NAMALWA (cell line): ENCODE measurements at places on chromosomes 5 and 9.

GRCh38 chr9:12815888-12816287 lies 41.1 kb downstream of the LURAP1L start:
- no peak for DNase-seq

DNA sequence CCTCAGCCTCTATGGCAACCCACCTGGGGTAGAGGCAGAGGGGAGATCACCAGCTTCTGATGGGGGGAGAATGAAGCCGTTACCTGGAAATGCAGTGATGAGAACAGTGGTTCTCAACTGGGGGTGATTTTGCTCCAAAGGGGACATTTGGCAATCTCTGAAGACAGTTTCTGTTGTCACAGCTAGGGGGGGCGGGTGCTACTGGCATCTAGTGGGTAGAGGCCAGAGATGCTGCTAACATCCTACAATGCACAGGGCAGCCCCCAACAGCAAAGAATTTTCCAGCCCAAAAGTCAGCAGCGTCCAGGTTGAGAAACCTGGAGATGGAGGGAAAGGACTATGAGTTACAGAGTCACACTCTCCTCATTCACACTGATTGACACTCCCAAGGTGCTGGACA lies 84.5 kb downstream of the FGF1 start:
- DNase-seq = peak; percentile 35

DNA sequence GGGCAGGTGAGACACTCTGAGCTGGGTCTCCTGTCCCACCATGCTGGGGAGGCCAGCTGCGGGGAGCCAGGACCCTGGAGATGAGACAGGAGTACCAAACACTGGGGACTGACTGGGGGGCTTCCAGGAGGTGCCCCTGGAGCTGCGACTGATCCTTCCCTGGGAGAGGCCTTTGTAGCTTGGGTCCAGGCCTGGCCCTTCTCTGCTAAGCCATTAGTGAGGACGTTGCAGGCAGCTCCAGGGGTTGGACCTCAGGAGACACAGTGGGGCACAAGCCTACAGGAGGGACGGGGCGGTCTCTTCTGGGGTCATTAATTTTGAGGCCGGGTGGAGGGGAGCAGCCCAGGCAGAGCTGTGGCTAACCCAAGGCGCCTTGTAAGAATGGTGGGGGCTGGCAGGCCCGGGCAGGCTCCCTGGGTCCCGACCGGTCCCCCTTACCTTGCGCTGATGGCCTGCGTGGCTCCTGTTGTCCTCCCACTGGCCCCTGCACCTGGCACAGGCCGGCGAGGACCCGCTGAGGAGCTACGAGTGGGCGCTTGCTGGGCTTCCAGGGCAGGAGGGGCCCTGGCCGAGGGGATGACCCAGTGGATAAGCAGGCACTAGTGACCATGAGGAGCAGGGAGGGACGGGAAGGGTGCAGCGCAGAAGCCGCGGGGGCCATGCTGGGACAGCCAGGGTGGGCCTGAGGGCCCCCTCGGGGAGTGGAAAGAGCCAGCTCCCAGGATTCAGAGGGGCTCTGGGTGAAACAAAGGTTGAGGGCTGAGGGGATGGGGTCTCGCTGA lies 5.1 kb downstream of the MRPS2 start:
- no peak for DNase-seq

GRCh38 chr5:176959051-176959450 lies 47.5 kb downstream of the UIMC1 start:
- peak; percentile 71 for DNase-seq

DNA sequence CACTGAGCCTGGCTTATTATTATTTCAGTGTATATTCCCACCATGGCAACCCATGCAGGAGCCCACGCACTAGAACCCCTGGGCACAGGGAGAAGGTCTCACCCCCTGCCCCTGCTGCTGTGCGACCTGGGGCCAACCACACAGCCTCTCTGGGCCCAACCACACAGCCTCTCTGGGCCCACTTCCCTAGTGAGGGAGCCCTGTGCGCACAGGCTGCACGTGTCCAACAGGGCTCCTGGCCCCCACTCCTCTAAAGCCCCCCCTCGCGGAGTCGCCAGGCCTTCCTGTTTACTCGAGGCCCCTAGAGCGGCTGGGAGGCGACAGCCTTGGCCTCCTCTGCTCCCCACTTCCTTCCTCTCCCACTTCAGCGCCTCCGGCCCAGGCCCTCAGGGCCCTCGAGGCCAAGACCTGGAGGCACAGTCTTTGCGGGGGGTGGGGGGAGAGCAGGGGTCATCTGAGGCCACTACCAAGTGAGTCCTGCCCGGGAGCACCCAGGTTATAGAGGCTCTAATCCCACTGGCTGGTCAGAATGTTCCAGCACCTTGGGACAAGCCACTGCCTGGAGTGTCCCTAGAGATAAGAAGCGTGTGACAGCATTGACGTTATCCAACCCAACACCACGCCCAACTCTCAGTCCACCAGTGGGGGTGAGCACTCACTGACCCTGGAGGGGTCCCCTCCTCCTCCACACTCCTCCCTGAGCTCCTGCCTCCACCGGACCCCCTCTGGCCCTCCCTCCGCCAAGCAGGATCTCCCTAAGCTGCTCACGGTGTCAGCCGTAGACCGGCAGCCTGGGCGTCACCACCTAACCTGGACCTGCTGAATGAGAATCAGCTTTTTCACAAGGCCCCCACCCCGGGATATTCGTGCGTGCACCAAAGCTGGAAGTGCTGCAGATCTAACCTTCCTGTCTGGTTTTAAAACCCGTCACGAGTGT lies 7.9 kb upstream of the ENG start:
- peak; percentile 36 for DNase-seq

DNA sequence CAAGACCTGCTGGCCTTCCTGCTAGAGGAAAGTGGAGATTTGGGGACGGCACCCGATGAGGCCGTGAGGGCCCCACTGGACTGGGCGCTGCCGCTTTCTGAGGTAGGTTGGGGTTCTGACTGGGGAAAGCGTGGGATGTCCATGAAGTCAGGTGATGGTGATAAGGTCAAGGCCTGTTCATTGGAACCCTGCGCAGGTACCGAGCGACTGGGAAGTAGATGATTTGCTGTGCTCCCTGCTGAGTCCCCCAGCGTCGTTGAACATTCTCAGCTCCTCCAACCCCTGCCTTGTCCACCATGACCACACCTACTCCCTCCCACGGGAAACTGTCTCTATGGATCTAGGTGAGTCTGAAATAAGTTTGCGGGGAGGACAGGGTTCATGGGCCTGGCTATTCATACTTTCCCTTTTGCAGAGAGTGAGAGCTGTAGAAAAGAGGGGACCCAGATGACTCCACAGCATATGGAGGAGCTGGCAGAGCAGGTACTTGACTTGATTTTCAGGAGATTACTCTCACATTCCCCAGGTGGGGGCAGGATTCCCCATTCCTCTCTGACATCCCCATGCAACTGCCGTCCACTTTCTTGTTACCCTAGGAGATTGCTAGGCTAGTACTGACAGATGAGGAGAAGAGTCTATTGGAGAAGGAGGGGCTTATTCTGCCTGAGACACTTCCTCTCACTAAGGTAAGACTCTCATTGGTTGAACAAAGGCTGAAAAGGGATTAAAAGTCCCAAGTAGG lies 505 bp downstream of the CREB3 start:
- peak; percentile 74 for DNase-seq

GRCh38 chr5:147822686-147823491 lies 8.6 kb downstream of the SPINK1 start:
- peak; percentile 72 for DNase-seq

DNA sequence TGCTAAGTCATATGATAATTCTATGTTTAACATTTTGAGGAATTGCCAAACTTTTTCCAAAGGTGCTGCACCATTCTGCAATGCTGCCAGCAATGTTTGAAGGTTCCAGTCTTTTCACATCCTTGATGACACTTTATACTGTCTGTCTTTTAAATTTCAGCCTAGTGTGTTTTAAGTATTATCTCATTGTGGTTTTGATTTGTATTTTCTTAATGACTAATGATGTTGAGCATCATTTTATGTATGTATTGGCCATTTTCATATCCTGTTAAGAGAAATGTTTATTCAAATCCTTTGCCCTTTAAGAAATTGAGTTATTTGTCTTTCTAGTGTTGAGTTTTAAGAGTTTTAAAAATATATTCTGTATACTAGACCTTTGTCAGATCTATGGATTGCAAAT lies 5.0 kb upstream of the TEX48 start:
- no peak for DNase-seq

GRCh38 chr5:113117543-113118115 lies 141.0 kb downstream of the DCP2 start:
- peak; percentile 56 for DNase-seq

DNA sequence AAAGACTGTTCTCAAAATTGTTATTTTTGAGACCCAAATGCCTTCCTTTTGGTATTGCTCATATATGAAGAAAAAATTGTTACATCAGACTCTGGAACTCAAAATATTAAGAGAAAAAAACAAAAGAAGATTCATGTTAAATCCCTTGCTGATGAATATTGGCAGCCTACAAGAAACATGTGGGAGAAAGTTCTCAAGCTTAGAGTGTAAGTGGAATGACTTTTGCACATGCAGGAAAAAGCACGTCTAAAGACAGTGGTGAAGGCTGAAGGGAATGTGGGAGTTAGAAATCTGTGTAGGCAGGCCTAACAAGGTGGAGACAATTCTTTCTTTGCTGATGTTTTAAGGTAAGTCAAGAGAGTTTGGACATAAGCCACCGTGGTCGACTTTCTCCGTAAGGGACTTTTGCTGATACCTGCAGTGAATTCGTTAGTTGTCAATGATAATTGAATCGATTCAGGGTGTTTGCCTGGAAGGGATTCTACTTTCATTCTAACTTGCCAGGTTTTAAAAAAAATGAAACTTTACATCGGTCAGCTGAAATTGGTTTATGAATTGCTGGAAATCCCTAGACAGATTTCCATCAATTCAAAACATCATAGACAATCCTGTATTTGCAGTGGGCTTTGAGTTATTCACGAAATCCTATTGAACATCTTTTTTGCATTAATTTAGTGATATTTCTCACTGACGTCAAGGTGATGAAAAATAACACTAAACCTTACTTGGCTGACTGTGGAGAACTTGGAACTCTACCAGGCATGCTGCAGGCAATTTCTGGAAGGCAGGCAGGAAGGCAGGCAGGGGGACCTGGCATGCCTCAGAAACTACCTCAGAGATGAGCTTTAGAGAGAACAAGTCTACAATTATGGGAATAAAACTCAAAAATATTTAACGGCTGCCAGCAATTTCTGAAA lies 359.1 kb upstream of the ADAMTSL1 start:
- no peak for DNase-seq

DNA sequence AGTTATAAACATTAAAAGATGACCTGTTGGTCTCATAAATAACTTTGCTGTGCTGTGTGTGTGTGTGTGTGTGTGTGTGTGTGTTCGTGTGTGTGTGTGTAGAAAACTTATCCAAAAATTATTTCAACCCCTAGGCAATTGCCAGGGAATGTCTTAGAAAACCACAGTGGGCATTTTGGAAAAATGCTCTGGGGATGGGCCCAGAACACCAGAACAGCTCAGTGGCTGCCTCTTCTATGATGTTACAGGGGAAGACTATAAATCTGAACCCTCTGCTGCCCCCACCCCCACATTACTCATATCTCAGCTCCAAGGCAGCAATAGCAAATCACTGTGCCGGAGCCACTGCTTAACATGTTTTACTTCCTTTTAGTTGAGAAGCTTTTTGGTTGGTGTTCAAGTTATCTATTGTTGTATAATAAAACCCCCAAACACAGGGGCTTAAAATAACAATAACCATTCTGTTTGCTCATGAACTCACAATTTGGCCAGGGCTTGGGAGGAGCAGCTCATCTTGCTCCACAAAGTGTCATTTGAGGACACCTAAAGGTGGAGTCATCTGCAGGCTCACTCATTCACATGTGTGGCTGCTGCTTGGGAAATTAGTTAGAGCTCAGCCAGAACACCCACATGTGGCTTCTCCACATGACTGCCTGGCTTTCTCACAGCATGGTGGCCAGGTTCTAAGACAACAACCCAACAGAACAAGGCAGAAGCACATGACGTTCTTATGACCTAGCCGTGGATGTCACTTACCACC lies 40.4 kb downstream of the ACTBL2 start:
- no peak for DNase-seq

GRCh38 chr5:174459071-174459702 lies 265.2 kb upstream of the MSX2 start:
- no peak for DNase-seq

DNA sequence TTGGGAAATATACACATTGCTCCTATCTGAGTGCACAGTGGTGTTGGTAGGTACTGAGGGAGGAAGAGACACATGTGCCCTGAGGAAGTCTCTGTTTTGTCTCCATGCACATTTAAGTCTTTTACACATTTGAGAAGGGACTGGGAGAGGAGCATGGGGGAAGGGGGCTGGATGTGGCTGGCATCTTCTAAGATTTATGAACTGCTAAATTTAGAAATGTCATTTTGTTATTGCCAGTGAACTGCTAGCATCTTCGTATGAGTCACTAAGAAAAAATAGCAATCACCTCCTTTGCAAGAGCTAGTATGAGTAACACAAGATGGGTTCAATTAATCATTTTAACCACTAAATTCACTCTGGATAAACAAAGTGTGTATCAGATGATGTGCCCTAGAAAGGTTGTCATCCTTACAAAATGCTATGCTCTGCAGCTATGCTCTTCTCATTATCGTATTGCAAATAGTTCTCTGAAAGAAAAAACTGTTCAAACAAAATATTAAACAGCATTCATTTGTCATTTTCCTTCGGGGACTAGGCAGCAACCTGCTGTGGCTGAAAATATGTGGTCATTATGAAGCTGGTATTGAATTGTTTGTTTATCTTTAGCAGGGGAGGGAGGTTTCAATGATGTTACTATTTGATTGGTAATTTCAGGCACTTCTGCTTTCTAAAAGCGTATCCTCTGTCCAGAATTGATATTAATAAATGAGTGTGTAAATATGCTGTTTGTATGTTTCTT lies 236.5 kb downstream of the DMRTA1 start:
- no peak for DNase-seq

GRCh38 chr5:137500615-137501225 lies 1.6 kb upstream of the SPOCK1 start:
- DNase-seq = no peak

GRCh38 chr5:173331287-173331686 lies 3.1 kb upstream of the STC2 start:
- DNase-seq = no peak

DNA sequence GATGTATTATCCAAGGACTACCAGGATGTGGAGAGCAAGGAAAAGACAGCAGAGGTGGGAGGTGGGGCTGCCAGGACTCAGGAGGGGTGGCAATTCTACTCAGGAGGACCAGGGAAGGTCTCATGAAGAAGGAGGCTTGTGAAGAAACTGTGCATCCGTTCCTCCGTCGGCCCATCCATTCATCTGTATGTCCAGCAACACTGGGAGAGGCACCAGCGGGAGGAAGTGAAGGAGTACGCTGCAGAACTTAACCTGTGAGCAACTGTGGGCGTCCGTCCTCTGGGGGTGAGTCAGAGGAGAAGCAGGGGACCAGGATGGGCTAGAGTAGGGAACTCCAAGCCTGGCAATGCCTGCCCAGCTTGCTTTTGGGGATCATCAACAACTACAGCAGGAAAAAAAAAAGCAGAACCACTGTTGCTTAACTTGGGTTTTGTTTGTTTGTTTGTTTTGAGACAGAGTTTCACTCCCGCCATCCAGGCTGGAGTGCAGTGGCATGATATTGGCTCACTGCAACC lies 47.3 kb upstream of the NEURL1B start:
- DNase-seq = no peak

DNA sequence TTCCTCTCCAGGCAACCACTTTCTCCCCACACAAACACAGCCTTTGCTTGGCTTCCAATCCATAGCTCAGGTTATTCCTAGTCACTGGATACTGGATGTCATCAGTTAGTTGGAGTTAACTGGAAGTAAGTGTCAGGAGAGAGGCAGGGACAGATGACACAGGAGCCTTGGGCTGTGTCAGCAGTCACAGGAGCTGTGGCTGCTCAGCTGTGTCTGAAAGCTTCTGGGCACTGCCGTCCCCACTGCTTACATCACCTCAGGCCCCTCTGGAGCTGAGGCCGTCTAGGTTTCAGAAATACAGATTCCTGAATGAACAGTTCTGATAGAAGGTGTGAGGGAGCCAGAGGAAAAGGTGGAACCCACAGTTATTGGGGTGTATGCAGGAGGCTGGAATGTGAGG lies 17.3 kb upstream of the FAM240B start:
- no peak for DNase-seq
